ENCODE measurements at places on chromosomes 12 and 14. TPM values are rescaled to one million over a fixed set of nuclear protein-coding genes. Genes with fewer than 3 reads are reported as not detected.

GRCh38 chr12:103498990-103499389 is 3.2 kb upstream of the C12orf42 start:
- DNase-seq, result no peak

GRCh38 chr12:60072911-60073310 is 477.1 kb downstream of the SLC16A7 start:
- no peak for DNase-seq

DNA sequence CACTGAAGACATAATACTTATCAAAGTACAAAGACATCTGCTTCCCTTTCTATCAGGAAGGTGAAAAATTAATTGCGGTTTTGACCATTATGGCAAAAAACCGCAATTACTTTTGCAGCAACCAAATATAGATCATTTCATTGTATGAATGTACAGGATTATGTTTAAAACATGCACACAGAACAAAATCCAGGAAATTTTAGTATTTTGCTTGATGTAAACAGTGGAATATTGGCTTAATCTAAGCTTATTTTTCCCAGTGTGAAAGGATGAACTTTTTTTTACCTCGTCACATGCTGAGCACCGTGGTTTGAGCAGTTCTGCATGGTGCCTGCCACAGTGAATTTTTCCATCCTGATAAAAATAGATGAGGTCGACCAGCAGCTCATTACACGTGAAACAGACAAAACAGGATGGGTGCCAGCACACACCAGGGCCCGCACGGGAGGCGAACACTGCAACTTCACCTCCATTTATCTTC is 121.2 kb downstream of the PRICKLE1 start:
- DNase-seq, result no peak

GRCh38 chr14:39492267-39492666 is 60.0 kb upstream of the FBXO33 start:
- no peak for DNase-seq

COCH gene
- total RNA-seq, result 39.1 TPM

FIGNL2 gene
- 0.47 TPM for total RNA-seq
